Pancreas (tissue), 10 donors: ENCODE measurements at places on chromosomes 7 and 10.

DNA sequence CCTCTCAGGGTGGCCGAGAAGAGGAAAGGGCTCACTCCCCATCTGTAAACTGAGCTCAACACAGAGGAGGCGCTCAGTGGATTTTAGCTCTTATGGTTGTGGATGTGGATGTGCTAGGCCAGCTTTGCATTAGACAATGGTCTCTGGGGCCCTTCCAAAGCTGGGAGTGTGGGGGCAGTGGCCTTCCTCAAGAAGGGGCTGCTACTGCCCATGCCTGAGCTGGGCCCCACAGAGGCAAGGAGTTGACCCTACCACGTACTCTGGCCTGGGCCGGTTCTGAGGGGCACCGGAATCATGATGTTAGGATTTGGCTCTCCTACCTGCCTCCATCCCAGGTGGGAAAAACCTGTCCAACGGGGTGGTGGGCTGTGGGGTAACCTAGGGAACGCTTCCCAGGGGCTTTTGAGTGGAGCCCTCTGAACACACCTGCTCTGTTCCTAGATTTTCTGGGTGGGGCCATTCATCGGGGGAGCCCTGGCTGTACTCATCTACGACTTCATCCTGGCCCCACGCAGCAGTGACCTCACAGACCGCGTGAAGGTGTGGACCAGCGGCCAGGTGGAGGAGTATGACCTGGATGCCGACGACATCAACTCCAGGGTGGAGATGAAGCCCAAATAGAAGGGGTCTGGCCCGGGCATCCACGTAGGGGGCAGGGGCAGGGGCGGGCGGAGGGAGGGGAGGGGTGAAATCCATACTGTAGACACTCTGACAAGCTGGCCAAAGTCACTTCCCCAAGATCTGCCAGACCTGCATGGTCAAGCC lies 11.5 kb downstream of the AQP1 start:
- DNase-seq: peak; percentile 3

GRCh38 chr7:7562736-7563135 lies 3.9 kb upstream of the MIOS start:
- no peak for DNase-seq

DNA sequence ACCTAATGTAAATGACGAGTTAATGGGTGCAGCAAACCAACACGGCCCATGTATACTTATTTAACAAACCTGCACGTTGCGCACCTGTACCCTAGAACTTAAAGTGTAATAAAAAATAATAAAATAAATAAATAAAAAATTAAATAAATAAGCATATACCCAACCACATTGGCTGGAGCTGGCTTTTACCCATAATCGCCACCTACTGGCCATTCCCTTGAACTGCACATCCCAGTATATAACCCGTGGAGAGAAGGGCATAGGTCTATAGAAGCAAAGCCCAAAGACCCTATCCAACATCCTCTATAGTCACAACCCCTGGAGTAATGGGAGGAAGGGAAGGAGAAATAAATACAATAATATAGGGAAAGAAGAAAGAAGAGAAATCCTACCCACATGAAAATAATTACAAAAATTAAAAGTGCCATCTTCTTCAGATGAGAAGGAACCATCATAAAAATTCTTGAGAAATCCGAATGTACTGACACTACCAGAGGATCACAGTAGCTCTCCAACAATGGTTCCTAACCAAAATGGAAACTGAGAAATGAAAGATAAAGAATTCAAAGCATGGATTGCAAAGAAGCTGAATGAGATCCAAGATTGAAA lies 65.6 kb downstream of the TWIST1 start:
- DNase-seq: no peak

DNA sequence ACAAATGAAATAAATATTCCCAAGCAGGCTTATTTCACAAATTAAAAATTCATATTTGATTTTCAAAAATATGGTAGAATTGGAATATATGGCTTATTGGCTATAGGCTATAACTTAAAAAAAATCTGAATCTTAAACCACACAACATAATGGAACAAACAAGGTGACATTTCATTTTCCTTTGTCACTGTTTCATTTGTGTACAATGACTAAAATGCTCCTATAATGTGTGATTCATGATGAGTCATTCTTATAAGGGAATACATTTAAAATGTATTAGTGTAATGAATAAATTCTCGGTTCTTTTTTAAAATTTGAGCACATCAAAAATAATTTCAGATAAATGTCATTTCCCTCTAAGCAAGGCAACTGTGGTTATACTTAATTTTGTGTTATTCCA lies 148.0 kb upstream of the ANK3 start:
- DNase-seq: no peak

- DNase-seq: no peak
These were observed at the start of gene CCL24 for GRCh38 chr7:75813781-75814236. CCL24 (minus strand) TSS chr7:75813806; CDS start chr7:75813715, 91 bp downstream.

DNA sequence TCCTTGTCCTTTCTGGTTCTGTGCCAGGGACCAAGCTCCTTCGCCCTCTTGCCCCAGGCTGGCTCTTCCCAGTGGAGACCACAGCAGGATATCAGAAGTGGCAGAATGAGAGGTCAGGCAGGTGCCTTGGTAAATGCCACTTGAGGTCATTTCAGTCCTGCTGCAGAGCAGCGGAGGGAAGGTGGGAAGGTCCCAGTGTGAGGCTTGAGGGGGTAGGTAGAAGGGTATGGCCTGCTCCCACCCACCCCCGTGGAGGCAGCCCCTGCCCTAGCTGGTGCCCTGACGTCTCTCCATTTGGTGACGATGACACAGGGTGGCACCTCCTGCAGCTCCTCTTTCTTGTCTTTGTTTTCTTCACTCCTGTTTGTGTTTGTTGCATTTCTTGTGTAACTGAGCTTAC lies 538.8 kb downstream of the TCERG1L start:
- DNase-seq: no peak

- no peak for DNase-seq
These were observed 192.7 kb upstream of the NFE2L3 start for GRCh38 chr7:25959168-25959734.

DNA sequence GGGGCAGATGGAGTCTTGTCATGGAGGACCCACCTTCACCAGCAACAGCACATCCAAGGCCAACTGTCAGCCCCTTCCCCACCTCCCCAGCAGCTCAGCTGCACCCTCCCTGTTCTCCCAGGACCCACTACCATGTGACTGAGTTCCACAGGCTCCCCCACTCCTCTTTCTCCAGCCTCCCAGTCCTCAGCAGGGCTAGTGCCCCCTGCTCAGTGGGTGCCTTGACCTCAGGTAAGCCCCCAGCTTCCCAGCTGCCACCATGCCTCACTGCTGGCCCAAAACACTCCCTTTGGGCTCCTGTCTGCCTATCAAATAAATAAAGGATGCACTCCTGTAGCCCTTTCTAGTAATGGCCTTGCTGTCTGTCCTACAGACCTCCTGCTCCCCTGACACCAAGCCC lies 174.4 kb downstream of the SLIT1 start:
- DNase-seq: no peak

GRCh38 chr10:93412801-93413200 lies 69.3 kb downstream of the MYOF start:
- DNase-seq: no peak

GRCh38 chr7:141695803-141696289 lies 6.1 kb downstream of the DENND11 start:
- DNase-seq: peak; percentile 69

GRCh38 chr10:131732631-131733127 lies 168.1 kb upstream of the PPP2R2D start:
- no peak for DNase-seq

DNA sequence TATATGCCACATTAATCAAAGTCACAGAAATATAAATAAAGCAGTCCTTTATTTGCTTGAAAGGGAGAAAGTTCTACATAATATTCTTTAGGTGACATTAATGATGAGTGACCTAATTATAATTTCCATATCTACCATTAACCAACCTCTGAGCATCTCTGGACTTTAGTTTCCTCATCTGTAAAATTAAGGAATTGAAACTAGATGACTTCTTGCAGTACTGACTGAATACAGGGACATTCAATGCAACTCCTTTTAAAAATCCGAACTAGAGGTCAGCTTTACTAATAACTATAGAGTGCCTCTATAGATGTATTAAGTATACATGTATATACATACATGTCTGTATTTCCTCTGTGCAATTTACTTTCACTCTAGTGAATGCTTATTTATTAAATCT lies 3.9 kb downstream of the FMC1 start:
- no peak for DNase-seq

GRCh38 chr10:31918671-31919409 lies 9.8 kb downstream of the ARHGAP12 start:
- no peak for DNase-seq

GRCh38 chr10:123101872-123102271 lies 33.9 kb upstream of the HMX3 start:
- no peak for DNase-seq

DNA sequence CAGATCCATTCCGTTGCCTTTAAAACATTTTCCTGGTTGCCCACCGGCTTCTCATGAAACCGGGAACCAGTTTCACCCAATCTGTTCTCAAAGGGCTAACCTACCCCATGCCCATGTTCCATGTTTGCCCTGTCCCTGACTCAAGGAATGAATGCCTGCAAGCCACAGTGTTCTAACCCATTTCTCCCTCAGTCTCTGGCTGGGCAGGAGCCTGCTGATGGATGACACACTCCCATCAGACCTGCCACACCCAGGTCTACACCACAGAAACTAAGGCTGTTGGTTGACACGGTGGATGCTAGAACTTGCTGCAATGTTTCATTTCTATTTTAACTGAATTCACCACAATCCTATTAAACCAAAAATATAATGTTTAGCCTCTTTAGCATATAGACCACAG lies 15.6 kb downstream of the CLRN3 start:
- no peak for DNase-seq

DNA sequence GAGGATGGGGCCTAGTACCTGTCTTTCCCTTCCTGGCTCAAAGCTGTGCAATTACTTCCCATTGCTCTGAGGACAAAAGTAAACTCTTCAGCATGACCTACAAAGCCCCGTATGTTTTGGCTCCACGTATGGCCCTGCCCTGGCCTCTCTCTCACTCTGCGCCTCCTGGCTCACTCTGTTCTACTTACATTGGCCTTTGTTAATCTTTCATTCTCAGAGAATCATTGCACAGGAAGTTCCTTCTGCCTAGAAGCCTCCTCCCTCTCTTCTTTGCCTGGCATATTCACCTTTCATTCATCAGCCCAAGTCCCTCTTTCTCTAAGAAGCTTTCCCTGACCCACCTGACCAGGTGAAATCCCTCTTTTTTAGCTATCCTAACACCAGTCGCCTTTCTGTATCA lies 23.9 kb downstream of the LIPM start:
- no peak for DNase-seq

GRCh38 chr7:78427209-78427608 lies 628.6 kb downstream of the PHTF2 start:
- DNase-seq: no peak

DNA sequence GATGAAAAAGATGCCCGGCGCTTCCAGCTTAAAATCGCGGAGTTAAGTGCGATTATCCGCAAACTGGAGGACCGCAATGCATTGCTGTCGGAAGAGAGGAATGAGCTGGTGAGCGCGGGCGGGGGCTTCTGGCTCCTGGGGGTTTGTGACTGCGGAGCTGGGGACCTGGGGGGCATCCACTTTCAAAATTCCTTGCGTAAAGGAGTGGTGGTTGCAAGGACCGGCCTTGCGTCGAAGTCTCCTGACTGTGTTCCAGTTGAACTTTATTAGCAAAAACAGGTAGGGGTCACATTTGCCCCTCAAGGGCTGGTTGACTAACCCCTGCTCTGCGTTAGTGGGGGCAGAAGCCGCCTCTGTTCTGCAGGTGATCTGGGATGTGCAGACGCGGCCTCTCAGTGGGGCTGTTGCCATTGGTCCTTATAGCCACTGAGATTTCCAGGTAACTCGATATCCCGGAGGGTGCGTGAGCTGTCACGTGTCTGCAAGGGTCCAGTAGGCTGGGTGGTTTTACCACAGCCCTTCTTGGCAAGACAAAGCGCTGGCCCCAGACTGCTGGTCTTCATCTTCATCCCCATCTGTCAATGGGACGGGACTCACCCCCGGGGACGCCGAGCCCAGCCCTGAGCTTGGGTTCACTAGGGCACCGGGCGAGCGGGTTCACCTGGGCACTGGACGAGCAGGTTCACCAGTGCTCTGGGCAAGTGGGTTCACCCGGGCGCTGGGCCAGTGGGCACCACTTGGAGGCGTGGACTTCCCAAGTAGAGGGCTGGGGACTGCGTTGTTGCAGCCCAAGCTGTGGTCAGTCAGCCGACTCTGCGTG lies 51.5 kb upstream of the DPYSL4 start:
- DNase-seq: no peak

DNA sequence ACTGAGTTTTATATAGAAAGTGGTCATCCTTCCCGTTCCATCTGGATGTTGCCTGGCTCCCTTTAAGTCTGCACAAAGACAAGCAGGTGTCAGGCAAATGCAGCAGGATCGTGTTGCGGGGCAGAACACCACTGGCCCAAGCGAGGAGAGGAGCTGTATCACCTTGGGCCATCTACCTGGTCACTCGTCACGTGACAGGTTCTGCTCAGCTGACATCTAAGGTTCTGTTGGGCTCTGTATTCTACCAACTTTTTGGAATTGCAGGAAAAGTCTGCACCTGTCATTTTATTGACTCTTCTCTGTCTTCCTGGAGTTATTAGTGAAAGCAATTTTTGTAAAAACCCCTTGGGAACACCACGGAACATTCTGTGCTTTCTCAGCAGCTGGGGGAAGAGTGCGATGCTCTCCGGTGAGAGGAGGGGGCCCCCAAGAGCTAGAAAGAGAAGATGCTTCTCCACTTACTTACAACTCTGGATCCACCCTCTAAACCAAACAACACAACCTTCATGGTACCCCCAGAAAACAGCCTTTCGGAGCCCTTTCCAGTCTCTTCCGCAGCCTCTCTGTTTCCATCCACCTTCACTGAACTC lies 83.4 kb upstream of the NMT2 start:
- no peak for DNase-seq

- DNase-seq: no peak
These were observed 10.8 kb upstream of the SFRP5 start for GRCh38 chr10:97782455-97783228.

DNA sequence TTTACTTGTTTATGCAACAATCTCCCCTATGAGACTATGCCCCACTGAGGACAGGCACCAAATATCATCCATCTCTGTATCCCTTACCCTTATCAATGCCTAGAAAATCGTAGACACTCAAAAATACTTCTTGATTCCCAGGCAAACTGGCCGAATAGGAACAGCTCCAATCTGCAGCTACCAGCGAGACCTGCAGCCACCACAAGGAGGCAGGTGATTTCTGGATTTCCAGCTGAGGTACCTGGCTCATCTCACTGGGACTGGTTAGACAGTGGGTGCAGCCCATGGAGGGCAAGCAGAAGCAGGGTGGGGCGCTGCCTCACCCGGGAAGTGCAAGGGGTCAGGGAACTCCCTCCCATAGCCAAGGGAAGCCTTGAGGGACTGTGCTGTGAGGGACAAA lies 10.8 kb upstream of the PPP1R3C start:
- no peak for DNase-seq

GRCh38 chr10:88152728-88153133 lies 289.3 kb downstream of the PTEN start:
- no peak for DNase-seq

DNA sequence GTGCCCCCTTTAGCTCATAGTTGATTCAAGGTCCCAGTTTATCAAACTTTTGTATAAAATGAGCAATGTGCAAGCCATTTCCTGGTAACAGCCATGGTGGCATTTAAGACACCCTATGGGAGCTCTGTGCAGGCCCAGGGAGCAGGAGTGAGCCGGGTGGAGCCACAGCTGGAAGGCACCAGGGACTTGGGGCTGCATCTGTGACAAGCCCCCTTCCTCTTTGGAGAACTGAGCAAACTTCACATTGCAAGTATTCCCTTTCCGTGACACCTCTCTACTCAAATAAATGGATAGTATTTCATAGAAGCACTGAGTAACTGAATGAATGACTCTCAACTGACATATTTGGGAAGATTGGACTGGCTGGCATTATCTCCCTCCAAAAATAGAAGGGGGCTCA lies 558.7 kb upstream of the FOXK1 start:
- no peak for DNase-seq

- no peak for DNase-seq
These were observed 39.0 kb downstream of the SVIL start for GRCh38 chr10:29595636-29596225.
